ENCODE measurements at places on chromosomes 1 and 21. TPM values are rescaled to one million over a fixed set of nuclear protein-coding genes. Genes with fewer than 3 reads are reported as not detected.

DNA sequence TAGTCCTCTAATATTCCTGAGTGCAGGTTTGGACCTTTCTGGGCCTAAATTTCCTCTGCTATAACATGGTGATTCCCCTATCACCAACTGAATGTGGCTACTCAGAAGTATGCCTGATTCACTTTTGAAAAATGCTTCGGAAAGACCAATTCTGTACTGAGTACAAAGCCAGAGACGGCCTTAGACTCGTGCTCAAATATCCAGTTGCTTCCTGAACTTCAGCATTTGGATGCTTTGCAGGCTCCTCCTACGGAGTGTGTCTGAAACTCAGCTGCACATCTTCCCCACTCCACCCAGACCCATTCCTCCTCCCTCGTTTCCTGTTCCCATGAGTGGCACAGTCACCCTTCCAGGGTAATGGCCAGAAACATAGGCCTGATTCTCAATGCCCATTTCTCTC is 98.4 kb upstream of the GADD45A start:
- no peak for DNase-seq

The AMIGO1 gene
- polyA plus RNA-seq = 6.2 TPM

DNA sequence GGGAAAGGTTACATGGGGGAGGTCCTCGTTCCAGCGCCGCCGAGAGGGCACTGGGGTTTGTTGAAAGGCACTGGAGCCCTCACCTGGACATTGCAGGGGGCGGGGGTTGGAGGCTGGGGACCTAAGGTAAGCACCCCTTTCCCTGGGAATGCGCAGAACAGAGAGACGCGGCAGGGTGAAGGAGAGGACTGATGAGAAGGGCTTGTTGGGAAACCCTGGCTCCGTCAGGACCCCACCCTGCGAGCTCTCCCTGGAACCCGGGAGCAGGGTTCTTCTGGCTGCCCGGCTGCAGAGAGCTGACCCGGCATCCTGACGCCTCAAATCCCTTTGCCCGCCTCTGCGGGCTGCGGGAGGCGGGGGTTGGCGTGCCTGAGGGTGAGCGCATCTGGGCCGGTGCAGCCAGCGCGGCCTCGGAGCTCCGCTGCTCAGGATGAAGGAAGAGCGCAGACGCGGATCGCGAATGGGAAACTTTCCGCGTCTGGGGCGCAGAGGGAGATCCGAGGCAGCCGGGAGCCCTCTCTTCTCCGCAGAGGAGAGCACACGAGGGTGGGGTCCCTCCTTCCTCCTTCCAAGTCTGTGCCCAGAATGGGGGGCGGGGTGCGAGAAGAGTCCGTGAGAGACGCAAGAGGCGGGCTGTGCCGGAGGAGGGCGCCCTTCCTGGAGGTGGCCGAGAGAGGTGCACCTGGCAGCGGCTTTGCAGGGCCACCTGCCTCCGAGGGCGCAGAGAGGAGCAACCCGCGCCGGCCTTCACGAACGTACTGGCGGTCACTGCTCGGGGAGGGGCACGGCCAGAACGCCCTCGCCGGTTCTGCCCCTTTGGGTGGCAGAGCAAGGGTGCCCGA is 2.4 kb downstream of the IGSF21 start:
- DNase-seq = no peak

- no peak for DNase-seq
Observed at GRCh38 chr1:2215329-2215728, 12.8 kb upstream of the SKI start.

GRCh38 chr1:230112131-230112701 is 45.2 kb downstream of the GALNT2 start:
- DNase-seq = no peak

DNA sequence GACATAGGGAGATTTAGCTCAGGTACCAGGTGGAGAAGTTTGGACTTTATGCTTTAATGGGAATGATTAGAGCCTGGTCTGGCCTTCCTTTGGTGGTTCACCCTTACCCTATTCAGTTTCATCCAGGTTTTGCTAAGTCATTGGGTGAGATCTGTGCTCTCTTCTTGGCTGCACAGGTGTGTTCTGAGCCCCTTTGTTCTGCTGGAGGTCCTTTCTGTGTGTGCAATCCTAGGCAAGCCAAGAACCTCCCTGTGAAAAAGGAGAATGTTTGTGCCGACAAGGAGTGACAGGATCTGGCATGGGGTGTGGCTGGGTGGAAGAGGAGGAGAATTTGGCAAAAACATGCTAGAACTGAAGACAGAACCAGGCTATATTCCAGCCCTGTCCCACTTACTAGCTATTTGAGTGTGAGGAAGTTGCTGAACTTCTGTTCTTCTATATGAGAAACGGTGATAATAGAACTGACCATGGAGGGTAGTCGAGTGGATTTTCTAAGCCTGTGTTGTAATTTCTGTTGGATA is 4.6 kb downstream of the GSTM5 start:
- no peak for DNase-seq

The GBP7 gene
- polyA plus RNA-seq = not detected

GRCh38 chr21:35989138-35989735 is 71.1 kb downstream of the SETD4 start:
- no peak for DNase-seq

The SLC1A7 gene
- not detected for polyA plus RNA-seq

DNA sequence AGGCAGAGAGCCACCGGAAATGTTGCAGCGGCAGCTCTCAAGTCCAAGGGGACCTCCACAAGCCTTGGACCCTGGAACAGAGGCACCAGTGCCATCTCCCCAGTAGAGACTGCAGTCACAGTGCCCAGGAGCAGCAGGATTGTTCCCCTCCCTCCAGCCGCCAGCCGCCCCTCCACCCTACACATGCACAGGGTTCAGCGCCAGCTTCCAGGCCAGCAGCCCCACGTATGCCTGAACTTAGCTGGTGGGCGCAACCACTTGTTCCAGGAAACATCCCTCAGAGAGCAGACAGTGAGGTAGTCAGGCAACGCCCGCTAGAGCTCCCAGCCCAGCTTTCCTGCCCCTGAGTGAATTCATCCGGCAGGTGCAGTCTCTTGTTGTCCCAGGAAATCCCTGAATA is 1098.1 kb upstream of the NCAM2 start:
- DNase-seq = no peak

The CD1D gene
- 7.6 TPM for polyA plus RNA-seq

The S100A11 gene
- 251 TPM for polyA plus RNA-seq

The CLDN17 gene
- polyA plus RNA-seq = not detected

- DNase-seq = no peak
Observed at GRCh38 chr1:117368116-117369108, 1.2 kb downstream of the MAN1A2 start.

DNA sequence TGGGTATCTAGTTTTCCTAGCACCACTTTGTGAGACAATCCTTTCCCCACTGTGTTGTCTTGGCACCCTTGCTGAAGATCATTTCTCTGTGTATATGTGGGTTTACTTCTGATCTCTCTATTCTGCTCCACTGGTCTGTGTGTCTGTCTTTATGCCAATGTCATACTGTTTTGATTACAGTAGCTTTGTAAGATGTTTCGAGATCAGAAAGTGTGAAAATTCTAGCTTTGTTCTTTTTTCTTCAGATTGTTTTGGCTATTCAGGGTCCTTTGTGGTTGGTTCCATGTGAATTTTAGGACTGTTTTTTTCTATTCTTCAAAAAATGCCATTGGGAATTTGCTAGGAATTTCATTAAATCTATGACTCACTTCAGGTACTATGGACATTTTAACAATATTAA is 116.2 kb downstream of the KIF26B start:
- no peak for DNase-seq

GRCh38 chr1:237197470-237198425 is 155.8 kb downstream of the RYR2 start:
- DNase-seq = no peak

The RAB3B gene
- polyA plus RNA-seq = 5.0 TPM

DNA sequence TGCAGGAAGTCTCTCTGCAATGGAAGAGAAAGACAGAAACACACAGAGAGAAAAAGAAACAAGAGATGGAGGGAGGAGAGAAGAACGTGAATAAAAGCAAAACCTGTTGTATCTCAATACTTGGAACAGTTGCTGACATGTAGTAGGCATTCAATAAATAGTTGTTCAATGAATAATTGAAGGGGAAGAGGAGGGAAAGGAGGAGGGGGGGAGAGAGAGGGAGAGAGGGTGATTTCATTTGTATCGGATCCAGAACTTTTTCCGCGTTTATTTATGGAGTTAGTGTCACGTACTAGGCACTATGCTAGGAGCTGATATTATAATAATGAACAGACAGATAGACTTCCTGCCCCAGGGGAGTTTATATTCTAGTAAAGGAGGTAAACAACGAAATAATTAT is 144.1 kb downstream of the OMA1 start:
- no peak for DNase-seq

DNA sequence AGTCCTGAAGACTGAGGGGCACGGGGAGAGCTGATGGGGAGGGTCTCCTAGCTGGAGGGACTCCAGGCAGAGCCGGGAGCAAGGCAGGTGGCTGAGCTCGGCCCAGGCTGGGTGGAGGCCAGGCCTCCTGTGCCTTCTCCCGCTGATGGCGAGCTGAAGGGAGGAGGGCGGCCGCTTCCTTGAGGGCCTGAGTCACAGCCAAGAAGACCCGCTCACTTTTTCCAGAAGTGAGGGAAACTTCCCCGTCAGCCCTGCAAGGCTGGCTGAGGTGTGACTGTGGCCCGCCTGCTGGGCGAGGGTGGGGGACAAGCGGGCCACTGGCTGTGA is 1.7 kb upstream of the VWA1 start:
- DNase-seq = no peak

The TESK2 gene
- polyA plus RNA-seq = 7.3 TPM

GRCh38 chr1:98068016-98068415 is 147.2 kb upstream of the DPYD start:
- no peak for DNase-seq

The CIART gene
- polyA plus RNA-seq = 10.7 TPM

The CASQ1 gene
- 0.33 TPM for polyA plus RNA-seq

DNA sequence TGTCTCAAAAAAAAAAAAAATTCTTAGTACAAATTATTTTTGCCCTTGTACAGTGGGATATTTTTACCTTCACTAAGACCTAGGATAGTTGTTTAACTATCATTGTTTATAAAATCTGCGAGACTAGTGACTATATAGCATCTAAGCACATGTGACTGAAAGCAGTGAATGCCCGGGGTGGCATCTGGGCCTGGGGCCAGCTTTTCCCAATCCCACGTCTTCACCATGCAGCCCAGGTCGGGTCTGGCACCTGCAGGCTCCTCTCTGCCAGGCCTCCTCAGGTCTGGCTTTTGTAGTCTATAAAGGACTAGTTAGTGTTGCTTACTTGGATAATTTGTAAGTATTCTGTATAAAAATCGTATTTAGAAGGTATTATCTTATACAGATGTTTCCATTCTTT is 40.8 kb downstream of the CBS start:
- DNase-seq = no peak

The LENEP gene
- 1.6 TPM for polyA plus RNA-seq

GRCh38 chr1:225772323-225772768 is 5.3 kb upstream of the SRP9 start:
- DNase-seq = peak; percentile 91

DNA sequence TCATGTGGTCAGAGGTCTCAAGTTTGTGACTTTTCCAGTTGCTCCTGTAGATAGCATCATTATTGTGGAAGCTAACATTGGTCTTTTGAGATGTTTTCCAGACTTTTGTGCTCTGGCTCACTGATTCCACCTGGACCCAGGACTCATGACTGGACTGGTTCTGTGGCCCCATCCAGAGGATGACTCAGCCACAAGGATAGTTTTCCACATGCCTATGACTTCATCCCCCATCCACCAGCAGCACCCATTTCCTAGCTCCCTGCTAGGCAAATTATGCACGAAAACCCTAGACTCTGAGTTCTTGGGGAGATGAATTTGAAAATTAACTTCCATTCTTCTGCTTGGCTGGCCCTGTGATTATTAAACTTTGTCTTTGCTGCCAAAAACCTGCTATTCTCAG is 949.3 kb downstream of the MRPL39 start:
- DNase-seq = no peak

GRCh38 chr1:37034121-37035013 is at the start of gene GRIK3:
Gene GRIK3 (minus strand): TSS chr1:37034515. CDS start chr1:37034108, 407 bp downstream.
- peak; percentile 31 for DNase-seq

The WASF2 gene
- 151 TPM for polyA plus RNA-seq

GRCh38 chr1:45018599-45019230 is 6.7 kb downstream of the UROD start:
- no peak for DNase-seq

- no peak for DNase-seq
Observed at GRCh38 chr21:16324630-16325029, 594.8 kb downstream of the USP25 start.

DNA sequence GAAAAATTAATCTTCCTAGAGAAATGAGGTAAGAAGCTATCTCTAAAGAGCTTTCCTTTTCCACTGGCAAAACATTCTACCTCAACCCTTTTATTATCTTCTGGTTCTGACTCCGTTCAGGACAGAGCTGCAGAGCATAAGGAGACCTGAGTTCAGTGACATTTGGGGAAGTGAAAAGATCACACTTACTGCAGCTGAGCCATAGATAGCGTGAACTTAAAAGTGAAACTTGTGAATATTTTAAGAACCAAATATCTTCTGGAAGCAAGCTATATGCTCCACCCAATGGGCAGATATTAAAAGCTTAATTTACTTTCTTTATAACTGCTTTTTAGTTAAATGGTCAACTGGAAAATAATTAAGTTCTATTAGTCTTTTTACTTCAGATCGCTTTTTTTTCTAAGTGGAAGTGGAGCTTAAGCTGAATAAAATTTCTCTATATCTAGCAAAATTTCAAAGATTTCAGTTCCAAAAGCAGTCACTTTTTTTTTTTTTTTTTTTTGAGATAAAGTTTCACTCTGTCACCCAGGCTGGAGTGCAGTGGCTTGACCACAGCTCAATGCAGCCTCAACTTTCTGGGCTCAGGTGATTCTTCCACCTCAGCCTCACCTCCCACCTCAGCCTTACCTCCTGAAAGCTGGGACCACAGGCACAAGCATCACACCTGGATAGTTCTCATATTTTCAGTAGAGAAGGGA is 11.9 kb downstream of the PTPN22 start:
- no peak for DNase-seq

- DNase-seq = no peak
Observed at GRCh38 chr1:100130552-100131077, 2.1 kb downstream of the SASS6 start.

- DNase-seq = no peak
Observed at GRCh38 chr21:34335316-34335715, 28.5 kb upstream of the KCNE2 start.

The SLC44A3 gene
- 69.8 TPM for polyA plus RNA-seq

The LAMC2 gene
- polyA plus RNA-seq = 4.8 TPM

DNA sequence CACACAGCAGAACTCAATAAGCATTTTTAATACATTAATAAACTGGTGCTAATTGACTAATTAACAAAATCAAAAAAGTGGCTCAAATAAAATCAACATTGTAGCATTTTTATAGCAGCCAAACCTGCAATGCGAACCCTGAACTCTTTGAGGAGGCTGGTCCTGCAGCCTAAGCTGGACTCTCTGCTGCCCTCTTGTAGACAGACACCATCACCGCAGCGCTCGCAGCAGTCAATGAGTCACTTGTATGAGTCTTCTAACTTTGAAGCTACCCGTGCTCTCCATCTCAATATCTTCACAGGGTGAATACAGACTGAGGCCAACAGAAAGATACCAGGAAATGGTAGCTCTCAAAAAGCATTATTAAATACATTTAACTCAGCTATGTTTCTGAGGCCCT is 9.7 kb upstream of the KRTAP7-1 start:
- DNase-seq = no peak

The S100A7 gene
- polyA plus RNA-seq = 0.56 TPM

The RNU1-1 gene
- 1.5 TPM for polyA plus RNA-seq
